ENCODE measurements at places on chromosomes 7 and 10.
A peak's percentile ranks its signal among the peaks of the same experiment; 100 is the strongest.

GRCh38 chr10:29980084-29980483, 79.3 kb downstream of the JCAD start:
- peak; percentile 25 for DNase-seq

- peak; percentile 60 for DNase-seq
Measured at GRCh38 chr7:101602484-101603241, 26.4 kb downstream of the MYL10 start.

- DNase-seq = no peak
Measured at GRCh38 chr7:26071622-26072456, 80.2 kb upstream of the NFE2L3 start.

DNA sequence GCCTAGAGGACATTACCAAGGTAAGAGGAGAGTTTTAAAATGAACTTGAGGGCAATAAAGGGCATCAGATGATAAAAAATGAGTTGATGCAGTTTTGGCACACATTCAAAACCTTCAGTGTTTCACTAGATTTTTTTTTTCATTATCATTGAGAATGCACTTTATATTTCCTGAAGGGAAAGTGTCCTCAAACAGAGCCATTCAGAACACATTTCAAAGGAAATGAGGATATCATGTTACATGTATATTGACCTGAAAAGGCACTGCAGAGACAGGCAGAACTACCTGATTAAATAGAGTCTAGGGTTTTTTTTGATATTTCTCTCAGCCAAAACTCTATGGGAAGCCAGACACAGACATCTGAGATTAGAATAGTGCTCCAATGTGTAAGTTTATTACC, 454.0 kb downstream of the NEBL start:
- DNase-seq = no peak

GRCh38 chr7:38858259-38858884, 50.6 kb downstream of the VPS41 start:
- peak; percentile 50 for DNase-seq

DNA sequence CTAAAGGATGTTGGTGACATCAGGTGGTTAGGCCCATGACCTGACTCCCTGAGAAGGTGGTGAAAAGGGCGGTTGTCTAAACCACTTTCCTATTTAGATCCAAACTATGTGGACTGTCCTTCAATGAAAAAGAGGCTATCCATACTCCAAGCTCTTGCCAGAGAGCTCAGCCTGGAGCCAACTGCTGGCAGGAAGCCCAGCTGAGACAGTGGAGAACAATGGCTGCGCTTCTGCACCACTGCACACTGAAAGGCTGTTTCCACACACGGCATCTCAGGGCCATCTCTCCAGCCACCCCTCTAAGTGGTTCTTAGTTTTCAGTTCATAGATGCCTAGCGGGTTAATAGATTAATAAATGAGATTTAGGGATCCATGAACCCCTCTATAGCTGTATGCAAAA, 488.8 kb upstream of the ZMIZ1 start:
- peak; percentile 59 for DNase-seq

- no peak for DNase-seq
Measured at GRCh38 chr7:114931656-114932011, 9.7 kb downstream of the MDFIC start.

- peak; percentile 26 for DNase-seq
Measured at GRCh38 chr7:143289421-143289820, 1.3 kb downstream of the CASP2 start.

DNA sequence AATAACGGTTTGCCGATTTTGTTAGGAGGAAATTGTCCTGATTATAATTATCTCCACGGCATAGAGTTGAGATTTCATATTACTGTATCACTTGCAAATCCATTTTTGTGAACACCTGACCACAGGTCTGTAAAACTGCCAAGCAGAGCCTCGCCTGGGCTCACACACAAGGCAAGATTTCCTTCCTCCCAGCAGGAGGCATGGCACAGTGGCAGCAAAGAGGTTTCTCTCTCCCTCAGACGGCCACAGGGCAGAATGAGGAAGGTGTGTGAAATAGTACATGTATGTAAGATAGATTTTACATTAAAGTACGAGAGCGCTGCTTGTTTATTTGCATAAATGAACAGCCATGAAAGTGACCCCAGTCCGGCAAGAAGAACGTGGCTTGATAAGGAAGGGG, 130.1 kb downstream of the CELF2 start:
- no peak for DNase-seq

DNA sequence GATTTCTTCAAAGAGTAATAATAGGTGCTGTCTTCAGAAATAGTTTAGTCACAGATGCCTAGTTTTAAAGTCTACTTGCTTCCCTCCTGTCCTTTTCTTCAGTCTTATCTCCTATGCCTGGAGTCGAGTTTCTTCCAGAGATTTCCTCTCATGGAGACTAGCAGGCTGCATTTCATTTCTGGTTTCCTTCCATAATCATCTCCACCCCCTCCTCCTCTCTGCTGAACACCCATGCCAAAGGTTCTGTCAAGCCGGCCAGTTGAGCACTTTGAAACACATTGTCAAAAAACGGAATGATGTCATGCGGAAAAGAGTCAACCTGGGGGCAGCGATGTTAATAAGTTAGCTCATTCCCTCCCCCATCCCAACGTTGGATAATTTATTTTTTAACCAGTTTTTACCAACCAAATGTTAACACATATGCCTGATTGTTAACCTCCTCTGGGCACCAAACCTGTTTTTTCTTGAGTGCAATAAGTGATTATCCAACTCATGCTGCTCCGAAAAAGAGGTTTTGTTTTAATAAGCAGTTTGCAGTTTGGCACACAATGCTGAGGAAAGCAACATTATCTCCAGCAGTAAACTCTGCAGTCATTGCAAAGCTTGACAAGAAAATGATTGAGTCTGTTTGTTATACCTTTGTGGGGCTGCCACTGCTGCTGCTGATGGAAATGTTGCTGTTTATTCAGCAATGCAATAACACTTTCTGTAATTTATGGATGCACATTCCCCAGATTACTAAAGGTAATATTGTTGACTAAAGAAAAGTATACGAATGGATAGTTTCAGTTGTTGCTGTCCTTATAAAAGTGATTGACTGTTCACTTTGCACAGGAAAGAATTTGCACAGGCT, 161.6 kb downstream of the LRMDA start:
- no peak for DNase-seq

Measured in astrocyte of the spinal cord (primary cell).